ELR (cell line): ENCODE measurements at places on chromosomes 2 and 18.

DNA sequence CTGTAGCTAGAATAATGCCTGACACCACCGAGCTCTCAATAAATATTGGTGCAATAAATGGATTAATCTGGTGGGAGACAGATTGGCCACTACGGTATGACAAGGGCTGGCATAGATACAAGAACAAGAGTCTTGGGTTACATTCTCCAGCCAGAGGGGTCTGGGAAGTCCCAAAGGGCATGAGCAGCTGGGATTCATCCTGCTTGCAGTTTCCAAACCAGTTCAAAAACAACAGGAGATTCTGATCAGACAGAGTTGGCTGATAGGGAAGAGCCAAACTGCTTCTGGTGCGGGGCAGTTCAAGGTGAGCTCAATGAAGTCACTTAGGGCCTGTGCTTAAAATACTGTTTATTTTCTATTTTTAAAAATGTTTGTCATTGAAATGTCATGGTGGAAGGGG lies 266.9 kb downstream of the TNS1 start:
- DNase-seq: no peak

DNA sequence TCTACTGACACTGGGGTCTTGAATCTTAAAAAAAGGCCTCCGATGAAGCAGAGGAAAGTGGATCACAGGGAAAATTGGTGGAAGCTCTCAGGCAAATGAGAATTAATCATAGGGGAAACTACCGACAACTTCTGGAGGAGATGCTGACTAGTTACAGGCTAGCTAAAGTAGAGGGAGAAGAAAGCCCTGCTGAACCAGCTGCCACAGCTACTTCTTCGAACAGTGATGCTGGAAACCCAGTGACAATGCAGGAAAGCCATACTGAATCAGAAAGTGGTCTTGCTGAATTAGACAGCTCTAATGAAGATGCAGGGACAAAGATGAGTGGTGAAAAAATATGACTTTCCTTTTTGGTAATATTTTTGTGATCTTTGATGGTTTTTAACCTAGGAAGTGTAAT lies 44.9 kb upstream of the SLC3A1 start:
- no peak for DNase-seq

- DNase-seq: no peak
Observed at GRCh38 chr2:101223814-101224231, 28.9 kb upstream of the CNOT11 start.

- no peak for DNase-seq
Observed at GRCh38 chr18:14916851-14917250, 168.9 kb downstream of the ANKRD30B start.

DNA sequence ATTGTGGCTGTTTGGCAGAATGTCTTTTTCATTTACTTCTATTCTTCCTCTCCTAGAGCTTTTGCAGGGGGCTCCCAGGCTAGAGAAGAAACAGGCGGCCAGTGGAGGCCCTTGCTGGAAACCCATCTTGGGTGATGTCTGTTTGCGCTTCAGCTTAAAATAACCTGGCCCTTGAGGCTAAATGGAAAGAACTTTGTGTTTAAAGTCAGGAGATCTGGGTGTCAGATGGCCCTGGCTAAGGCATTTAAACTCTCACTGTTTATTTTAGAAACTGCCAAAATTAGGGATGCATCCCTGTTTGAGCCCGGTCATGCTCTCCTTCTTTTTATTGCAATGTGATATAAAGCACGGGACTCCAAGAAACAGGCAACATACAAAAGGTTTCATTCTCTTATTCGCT lies 118.4 kb upstream of the RMP24 start:
- DNase-seq: no peak

DNA sequence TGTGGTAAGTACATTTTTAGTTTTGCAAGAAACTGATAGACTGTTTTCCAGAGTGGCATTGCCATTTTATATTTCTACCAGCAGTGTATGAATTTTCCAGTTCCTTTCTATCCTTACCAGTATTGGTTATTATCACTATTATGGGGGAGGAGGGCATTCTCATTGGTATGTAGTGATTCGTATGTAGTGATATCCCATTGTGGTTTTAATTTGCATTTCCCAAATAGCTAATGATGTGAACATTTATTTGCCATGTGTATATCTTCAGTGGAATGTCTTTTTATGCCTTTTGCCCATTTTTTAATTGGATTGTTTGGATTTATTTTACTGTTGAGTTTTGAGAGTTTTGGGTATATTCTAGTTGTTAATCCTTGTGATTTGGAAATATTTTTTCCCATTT lies 16.9 kb downstream of the EIF5B start:
- DNase-seq: peak; percentile 54

DNA sequence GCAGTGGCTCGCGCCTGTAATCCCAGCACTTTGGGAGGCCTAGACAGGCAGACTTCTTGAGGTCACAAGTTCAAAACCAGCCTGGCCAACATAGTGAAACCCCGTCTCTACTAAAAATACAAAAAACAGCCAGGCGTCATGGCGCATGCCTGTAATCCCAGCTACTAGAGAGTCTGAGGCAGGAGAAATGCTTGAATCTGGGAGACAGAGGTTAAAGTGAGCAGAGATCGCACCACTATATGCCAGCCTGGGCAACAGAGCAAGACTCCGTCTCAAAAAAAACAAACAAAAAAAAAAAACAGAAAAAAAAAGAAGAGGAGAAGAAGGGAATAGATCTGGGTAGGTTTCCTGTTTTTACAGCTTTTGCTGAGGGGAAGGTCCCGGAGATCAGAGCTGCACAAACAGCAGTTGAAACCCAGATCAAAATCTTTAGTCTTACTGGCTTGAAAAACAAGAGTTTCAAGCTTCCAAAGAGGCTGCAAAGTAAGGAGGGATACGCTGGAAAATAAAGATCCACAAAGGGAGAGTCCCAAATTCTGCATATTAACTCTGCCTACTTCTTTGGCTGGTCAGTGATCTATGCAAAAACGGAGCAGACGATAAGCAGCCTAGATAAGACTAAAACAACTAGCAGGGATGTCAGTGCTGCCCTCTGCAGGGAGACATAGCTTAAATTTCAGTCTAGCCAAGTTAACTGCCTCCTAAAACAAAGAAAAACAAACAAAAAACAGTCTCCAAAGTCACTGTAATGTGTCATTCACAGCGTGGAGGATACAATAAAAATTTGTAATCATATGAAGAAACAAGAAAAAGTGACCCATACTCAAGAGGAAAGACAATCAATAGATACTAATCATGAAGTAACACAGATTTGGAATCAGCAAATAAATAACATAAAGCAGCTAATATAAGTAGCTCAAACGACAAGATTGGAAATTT lies 74.1 kb downstream of the TLK1 start:
- peak; percentile 67 for DNase-seq

DNA sequence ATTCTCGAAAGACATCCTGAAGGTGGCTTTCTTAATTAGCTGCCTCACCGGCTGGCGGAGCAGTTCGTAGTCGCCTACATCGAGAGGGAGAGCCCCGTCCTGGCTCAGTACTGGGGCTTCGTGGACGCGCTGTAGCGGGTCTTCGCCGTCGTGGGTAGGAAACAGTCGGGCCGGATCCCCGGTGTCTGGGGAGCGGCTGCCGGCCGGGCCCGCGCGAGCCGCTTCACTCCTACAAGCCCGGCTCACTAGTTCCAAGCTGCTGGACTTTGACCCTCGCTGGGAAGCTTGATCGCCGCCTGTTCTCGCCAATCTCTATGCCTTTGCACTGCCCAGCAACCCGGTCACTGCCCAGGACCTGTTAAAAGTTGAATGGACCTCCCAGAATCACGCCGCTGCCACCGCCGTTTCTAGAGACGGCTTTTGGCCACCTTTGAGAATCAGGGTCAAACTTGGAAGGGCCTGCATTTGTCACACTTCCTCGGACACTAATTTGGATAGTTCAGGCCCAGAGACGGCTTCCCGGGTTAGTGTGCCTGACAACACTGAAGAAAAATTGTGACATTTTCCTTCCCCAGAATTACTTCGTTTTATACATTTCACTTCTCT lies 41.4 kb upstream of the AKAIN1 start:
- DNase-seq: peak; percentile 45

DNA sequence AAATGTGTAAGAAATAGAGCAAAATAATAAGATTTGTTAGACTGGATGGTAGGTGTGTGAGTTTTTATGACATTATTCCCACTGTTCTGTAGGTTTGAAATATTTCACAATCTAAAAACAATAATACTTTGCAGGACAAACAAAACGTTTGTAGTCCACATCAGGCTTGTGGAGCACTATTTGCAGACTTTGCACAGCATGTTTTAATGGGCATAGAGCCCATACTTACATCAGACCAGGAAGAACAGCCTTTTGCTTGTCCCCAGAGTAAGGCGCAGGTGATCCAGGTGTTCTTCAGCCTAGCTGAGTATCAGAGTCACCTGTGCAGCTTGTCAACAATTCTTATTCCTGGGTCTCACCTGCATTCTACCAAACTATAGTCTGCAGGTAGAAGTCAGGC lies 9.1 kb upstream of the STK39 start:
- DNase-seq: no peak

- no peak for DNase-seq
Observed at GRCh38 chr2:197600306-197600705, 75.1 kb downstream of the RFTN2 start.

DNA sequence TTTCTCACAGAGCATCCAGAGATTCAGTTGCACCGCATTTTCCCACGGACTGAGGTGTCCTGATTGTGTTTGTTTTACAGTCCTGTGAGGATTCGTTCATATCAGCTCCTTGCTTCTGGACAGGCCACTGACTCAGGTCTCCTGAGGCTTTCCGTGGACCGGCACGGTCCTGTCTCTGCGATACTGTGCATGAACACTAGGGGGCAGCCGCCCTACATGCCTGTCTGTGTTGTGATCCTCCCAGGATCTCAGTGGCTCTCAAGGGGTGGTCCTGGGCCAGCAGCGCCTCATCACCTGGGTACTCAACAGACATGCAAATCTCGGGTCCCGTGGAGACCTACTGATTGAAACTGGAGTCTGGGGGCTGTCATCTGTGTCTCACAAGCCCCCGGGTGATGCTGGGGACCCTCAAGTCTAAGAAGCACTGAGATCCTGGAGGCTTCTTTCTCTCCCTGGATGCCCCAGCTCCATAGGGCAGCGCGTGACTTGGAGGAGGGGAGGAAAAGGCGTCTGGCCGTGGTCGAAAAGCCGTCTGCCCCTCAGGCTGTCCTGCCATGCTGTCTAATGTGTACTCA lies 28.9 kb downstream of the IL1R2 start:
- DNase-seq: peak; percentile 86

DNA sequence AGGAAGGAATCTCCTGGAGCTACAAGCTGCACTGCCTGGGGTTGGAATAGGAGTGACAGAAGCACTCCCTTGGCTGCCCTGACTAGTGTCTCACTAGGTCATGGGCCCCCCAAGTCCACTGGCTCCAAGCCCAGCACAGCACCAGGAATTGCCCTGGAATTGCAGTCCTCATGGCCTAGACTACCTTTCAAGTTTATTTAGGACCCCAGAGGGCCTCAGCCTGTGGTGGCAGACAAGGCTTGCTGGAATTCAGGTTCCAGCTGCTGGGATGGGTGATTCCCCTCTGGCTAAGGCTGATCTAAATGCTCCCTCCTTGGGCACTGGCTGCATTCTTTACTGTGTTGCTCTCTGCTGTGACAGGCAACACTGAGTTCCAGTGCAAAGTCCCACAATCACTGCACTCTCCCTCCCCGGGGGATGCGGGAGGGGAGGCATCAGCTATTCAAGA lies 14.0 kb downstream of the STRADB start:
- peak; percentile 23 for DNase-seq

GRCh38 chr2:43190311-43191052 lies 35.9 kb downstream of the ZFP36L2 start:
- no peak for DNase-seq
